ENCODE measurements at places on chromosomes 2 and 18.
A peak's percentile ranks its signal among the peaks of the same experiment; 100 is the strongest.

GRCh38 chr18:39346916-39347315, 1781.3 kb upstream of the CELF4 start:
- DNase-seq: no peak

GRCh38 chr2:206189691-206190090, 30.0 kb downstream of the EEF1B2 start:
- no peak for DNase-seq

- no peak for DNase-seq
These were observed 169.7 kb downstream of the TMEM163 start for GRCh38 chr2:134549104-134549503.

DNA sequence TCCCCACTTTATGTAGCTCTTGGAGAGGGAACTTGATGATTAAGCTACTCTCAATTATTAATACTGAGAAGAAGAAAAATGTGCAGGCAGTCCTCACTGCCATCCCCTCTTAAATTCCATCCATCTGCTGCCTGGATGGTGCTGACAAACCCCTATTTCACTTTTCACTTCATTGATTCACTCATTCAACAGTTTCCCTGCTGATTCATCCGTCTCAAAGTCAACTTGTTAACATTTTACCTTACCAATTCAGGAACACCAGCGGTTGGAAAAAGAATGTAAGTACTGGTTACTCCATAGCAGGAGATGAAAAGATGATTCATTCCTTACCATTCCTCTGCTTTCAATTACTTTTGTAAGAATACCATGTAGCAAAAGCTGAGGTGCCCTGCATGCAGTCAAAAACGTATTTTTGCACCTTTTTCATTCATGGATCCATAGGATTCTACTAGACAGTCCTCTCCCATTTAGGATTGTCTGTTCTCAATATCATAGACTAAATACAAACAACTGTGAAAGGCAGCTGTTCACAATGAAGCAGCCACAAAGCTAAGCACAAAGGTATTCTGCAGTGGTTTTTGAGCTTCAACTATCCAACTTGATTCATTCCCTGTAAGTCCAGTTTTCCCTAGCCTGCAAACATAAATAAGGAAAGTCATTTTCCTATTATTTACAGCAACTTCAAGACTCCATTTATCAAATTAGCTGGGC, 262.0 kb downstream of the MREG start:
- DNase-seq: peak; percentile 78

- DNase-seq: no peak
These were observed 58.5 kb upstream of the MSH6 start for GRCh38 chr2:47724221-47724981.
